ENCODE measurements at places on chromosomes 12 and 14. TPM values are rescaled to one million over a fixed set of nuclear protein-coding genes. Genes with fewer than 3 reads are reported as not detected.

DNA sequence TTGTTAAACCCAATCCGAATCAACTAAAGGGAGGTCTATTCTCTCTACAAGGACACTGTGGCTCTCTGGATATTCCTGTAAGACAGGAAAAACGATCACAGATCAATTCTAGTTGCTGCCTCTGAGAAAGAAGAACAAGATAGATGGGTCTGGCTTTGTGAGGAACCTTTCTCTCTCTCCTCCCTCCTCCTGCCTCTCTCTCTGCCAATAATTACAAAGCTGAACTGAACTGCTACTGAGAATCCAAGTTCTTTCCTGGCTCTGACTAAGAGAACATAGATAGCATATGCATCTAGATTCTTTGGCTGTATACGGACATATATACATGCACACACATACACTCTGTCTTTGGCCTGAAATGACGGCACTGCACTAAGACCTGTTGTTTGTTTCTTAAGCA, 27.6 kb downstream of the ETV6 start:
- no peak for DNase-seq

The CLEC14A gene
- total RNA-seq = 32.0 TPM

- no peak for DNase-seq
Measured at GRCh38 chr14:99481745-99482099, 513 bp downstream of the CCNK start.

- no peak for DNase-seq
Measured at GRCh38 chr12:131578828-131579470, 131.9 kb upstream of the SFSWAP start.

The FAM216A gene
- total RNA-seq = 4.8 TPM
